ENCODE measurements at places on chromosomes 11 and 22.

- DNase-seq, result no peak
These were observed 1.2 kb downstream of the BID start for GRCh38 chr22:17772958-17773605.

DNA sequence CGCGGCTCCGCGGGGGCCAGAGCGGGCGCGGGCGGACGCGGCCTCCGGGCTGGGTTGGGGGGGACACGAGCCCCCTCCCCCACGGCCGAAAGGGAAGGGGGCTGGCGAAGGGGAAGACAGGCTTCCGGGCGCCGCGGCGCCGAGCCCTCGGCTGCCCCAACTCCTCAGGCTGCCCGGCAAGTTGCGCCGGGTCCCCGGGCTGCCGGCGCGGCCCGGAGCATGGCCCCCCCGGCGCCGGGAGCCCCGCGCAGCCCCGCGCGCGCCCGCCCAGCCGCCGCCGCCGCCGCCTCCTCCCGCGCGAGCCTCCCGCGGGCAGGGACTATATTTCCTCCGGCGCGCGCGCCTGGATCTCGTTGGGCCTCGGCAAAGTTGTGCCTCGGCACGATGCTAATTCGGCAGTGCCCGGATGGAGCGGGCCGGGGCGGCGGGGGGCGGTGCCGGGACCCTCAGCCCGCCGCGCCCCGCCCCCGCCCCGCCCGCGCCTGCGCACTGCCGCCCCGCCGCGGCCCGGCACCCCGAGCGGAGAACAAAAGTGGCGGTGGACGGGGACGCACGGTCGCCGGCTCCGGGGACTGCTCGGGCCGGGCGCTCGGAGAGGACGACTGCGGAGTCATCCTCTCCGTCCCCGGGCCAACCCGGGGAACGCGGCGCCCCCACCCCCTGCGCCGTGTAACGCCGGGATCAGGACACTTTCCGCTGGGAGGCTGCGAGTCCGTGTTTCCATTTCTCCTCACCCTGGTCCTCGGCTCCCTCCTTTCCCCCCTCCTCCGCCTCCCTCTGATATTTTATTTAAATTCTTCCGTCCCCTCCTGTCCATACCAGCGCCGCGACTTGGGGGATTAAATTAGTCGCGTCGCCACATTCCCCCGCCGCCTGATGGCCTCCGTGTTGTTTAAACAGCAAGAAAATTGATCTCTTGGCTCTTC, at the start of gene PHF21B:
Gene PHF21B, minus strand, starts transcription at position 400 of the 926 bp plus-strand sequence. CDS start 456 bp downstream, outside the sequence.
- peak; percentile 87 for DNase-seq

DNA sequence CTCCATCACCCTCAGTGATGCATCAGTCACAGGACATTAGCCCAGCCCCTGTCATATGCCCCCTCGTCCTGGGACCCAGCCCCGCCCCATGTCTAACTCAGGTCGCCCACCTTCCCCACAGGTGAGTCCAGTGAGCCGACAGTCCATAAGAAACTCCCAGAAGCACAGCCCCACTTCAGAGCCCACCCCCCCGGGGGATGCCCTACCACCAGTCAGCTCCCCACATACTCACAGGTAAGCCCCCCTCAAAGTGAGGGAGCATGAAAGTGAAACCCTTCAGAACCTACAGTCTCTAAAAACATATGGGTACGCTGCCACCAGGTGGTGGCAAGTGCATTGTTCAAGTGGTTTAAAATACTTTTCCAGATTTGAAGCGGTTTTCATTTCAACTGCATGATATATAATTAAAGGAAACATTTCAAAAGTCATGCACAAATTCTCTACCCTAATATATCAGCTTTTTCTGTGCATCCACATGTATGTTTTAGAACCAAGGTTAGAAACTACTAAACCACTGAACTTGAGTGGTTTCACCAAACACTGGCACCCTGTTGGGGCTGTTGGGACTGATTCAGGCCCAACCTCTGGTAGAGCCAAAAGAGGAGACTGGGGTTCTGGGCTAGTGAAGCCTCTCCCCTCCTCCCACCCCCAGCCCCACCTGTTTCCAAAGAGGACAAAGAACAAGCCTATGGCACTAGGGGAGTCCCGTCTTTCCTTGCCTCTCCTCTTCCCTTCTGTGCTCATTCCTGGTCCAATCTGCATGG, 17.3 kb downstream of the EPS8L2 start:
- DNase-seq, result no peak

DNA sequence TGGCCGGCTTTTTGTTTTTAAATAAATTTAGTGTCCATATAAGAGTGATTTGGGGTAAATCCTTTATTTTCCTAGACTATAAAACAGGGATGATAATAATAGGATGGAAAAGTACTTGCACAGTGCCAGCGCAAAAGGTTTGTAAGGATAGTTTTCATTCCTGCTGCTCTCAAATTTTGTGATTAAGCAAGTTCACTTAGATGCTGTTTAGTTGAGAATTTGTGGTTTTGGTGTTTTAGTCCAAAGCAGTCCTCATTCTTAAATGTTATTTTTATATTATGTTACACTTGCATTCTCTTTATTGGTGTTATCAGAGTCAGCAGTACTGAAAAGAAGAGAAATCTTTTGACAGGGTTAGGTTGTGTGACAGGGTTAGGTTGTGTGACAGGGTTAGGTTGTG, 47.9 kb downstream of the PPP6R3 start:
- no peak for DNase-seq

DNA sequence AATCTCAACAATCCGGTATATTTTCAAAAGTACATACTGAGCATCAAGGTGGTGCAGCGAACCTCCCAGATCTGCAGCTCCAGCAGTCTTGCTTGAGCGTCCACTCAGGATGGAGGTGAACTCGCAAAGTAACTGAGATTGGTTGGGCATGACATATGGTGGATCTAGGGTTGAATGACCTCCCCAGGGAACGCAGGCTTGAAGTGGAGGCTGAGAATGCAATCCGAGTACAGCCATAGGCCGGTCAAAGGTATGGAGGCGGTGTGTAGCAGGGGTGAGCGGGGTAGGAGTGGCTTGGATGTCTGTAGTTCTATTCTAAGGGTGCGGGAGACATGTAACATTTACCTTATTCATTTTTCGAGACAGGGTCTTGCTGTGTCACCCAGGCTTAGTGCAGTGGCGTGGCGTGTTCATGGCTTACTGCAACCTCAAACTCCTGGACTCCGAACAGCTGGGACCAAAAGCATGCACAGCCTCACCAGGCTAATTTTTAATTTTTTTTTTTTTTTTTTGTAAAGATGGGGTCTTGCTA, 631 bp upstream of the C22orf39 start:
- DNase-seq, result peak; percentile 83

GRCh38 chr11:104573441-104573990, 324.7 kb downstream of the CASP12 start:
- no peak for DNase-seq

GRCh38 chr11:1574933-1575242, 2.8 kb upstream of the DUSP8 start:
- DNase-seq, result no peak
